ENCODE measurements at places on chromosomes 3 and 15.

GRCh38 chr3:79383402-79384012 is 384.3 kb downstream of the ROBO1 start:
- DNase-seq = no peak

DNA sequence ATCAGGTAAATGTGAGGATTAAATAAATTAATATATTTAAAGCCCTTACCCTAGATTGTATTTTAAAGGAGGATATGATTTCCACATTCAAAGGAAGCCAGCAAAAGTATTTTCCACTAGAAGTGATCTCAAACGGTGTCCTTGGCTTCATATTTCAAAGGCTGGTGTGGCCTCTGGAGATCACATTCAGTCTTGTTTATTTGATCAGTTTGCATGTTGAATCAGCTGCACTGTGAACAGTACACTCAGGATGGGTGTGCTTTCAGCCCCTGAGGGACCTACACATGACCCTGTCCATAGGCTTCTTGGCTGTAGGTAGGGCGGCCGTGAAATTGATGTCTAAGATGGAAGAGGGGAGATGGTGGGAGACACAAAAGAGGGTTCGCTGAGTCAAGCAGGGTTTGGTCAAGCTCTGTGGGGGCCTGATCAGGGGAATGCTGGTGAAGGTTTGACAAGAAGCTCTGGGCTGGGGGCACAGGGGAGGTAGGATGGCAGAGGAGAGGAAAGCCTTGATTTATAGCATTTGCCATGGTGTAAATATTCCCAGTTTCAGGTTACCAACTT is 21.9 kb downstream of the CYP8B1 start:
- no peak for DNase-seq

GRCh38 chr3:46184469-46184868 is 23.6 kb downstream of the CCR1 start:
- no peak for DNase-seq

GRCh38 chr3:45776611-45777010 is 19.7 kb downstream of the SLC6A20 start:
- DNase-seq = no peak

- DNase-seq = no peak
Measured at GRCh38 chr15:29196290-29196689, 73.3 kb downstream of the NSMCE3 start.

GRCh38 chr3:158725348-158726011 is 6.8 kb downstream of the RARRES1 start:
- DNase-seq = no peak

- DNase-seq = peak; percentile 12
Measured at GRCh38 chr15:38072348-38073177, 138.1 kb downstream of the TMCO5A start.

GRCh38 chr3:44208568-44208967 is 33.1 kb upstream of the TOPAZ1 start:
- DNase-seq = no peak

DNA sequence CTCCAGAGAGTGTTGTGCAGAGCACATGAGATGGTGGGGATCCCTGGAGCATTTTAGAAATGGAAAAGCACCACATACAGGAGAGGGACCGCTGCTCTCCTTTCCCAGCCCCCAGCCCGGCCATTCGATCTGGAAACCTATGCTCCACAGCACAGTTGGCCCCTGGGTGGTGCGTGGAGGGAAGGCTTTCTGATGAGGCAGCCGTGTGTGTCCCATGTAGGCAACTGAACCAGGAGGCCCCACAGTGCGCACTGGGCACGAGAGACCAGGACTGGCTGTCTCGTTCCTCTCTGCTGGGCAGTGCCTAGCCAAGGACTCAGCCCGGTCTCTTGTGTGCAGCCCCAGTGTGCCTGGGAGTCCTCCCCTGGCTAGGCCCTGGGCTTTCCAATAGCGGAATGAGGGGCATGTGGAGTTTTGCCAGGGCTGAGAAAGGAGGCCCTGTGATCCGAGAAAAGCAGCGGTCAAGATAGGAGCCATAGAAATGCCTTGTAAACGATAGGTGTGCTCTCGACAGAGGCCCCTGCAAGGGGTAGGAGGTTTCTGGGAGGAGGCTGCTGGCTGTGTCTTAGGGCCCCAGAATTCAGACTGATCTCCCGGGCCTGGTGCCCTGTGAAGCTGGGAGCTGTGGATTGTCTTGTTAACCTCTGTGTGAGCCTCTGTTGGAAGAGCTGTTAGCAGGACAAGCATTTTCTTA is 39.0 kb downstream of the CHDH start:
- no peak for DNase-seq

- no peak for DNase-seq
Measured at GRCh38 chr3:81105206-81105605, 656.2 kb downstream of the GBE1 start.

DNA sequence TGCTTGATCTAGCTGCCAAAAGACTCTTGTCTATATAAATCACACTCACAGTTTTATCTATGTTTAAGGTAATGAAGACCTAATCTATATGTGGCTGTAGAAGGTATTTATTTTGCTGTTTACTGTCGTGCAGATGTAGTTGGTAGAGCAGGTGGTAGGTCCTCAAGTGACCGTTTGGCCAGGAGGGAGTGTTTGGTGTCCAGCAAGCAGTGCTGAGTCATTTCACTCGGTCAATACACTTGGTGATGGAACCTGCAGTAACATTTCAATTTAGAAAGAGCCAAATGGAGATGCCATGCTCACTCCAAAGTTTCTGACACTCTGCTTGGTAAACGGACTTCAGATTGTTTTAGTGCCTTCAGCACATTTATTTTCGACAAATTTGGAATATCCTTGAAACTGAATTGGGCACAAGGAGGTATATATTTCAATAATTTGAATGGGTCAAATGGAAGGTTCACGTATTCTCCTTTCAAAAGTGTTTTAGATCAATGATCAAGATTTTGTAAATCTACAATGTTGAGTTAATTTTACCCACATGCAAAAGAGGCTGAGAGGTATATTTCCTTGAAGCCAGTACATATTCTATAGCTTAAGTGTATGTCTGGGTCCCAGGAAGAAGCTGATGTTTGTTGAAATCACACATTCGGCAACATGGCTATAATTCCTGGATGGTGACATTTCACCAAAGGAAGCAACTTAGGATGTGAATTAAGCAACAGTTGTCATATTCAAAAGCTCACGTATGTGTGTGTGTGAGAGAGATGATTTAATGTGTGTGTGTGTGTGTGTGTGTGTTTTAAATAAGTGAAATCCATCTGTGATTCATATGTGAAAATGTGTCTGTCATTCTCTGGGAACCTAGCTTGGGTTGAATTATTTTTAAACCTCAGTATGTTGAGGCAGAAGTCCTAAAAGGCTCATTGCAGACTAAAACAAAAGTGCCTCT is 7.7 kb upstream of the CX3CR1 start:
- DNase-seq = no peak

DNA sequence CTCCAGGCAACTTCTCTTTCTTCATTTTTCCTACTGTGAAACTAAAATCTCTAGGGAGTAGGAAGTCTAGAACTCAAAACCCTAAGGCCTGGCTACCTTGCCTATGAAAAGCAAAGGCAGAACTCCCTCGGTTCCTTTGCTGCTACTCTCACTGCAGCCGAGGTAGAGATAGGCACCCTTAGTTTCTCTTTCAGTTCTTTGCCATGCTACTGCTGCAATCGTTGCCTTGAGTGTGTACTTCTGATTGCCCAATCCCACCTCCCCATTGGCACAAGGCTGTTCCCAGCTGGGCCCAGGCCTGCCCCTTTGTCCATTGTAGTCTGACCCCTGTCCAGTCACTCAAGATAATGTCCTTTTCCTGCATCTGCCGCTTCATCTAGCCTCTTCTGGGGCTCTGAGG is 92.3 kb upstream of the MRPS22 start:
- no peak for DNase-seq

GRCh38 chr3:71784914-71785531 is at the start of gene PROK2:
TSS of gene PROK2 (minus strand) at chr3:71785148. CDS start at chr3:71785052, 96 bp downstream.
- DNase-seq = peak; percentile 26

DNA sequence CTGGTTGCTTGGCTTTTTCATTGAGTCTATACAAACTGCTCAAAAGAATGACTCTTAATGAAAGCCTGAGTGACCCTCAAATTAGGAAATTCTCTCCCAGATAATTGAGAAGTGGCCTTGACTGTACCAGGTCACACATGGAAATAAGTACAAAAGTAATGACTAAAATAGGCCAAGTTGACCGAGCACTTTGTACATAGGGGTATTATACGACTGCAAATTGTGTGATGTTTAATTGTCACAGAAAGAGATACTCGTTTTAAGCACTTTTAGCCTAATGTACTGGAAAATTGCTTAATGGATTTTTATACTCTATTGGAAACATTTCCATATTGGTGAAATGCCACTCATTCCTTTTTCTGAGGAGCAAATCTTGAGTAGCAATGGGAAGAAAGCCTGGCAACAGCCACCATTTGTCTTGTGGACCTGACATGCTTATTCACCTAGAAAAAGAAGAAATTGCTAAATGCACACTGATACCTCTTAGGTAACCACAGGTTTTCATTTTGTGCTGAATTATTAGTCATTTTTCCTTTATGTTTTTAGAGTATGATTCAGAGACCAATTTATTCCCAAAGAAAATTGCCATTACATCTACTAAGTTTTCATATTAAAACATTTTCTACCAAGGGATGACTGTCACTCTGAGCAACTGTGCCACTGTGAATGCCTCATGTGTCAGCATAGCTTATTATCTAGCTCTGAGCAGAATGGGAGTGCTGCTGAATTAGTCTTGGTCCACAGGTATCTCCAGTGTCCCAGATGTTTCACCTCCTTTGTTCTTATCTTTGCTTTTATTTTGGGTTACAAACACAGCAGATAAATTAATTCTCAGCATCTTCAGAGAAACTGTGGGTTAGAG is 8.9 kb upstream of the PXK start:
- no peak for DNase-seq

DNA sequence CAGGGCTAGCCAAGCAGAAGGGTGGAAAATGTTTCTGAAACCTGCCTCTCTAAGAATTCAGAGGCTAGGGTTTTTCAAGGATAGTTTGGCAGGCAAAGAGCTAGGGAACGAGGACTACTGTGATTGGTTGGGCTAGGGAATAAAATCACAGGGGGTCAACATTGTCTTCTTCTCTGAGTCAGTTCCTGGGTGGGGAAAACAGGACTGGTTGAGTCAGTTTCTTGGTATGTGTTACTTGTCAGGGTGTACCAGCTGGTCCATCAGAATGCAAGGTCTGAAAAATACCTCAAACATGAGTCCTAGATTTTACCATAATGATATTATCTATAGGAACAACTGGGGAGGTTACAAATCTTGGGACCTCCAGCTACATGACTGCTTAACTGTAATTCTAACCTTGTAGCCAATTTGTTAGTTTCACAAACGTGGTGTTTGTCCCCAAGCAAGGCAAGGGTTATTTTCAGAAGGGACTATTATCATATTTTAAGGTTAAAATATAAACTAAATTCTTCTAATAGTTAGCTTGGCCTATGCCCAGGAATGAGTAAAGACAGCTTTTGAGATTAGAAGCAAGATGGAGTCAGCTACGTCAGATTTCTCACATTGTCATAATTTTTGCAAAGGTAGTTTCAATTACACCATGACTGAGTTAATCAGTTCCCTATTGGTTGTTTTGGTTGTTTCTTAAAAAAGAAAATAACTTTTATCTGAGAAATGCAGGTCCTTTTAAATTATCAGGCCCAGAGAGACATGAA is 231.5 kb downstream of the ALCAM start:
- no peak for DNase-seq

DNA sequence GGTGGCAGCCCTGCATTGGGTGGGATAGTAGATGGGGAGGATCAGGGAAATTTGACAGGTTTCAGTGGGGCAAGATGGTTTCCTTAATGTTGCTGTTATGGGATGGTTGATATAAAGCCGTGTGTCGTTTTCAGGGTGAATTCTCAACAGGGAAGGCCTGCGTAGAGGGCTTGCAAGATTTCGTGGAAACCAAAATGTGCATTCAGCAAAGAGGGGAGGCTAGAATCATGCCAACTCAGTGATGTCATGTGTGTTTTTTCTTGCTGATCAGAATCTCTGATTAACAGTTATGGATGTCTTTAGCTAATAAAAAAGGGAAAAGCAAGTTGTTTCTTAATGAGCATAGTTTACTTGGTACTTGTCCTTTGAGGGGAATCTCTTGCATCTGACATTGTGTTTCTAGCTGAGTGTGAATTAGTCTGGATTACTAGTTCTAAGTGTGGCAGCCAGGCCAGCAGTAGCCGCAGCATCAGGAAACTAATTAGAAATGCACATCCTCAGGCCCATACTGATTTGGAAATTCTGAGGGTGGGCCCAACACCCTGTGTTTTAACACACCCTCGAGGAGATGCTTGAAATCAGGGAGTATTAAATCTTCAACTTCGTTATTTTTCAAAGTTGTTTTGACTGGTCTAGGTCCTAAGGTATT is 24.8 kb downstream of the MRAS start:
- DNase-seq = no peak

GRCh38 chr3:26657348-26657976 is 34.9 kb downstream of the LRRC3B start:
- DNase-seq = no peak

DNA sequence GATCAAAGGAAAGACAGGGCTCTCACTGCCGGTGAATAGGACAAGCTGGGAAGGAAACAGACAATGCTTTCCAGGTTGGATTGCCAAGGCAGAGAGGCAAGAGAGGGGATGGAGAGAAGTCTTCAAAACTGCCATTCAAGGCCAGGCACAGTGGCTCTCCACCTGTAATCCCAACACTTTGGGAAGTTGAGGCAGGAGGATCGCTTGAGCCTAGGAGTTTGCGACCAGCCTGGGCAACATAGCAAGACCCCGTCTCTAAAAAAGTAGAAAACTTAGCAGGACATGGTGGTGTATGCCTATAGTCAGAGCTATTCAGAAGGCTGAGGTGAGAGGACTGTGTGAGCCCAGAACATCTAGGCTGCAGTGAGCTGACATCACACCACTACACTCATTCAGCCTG is 43.5 kb upstream of the IDH2 start:
- DNase-seq = no peak

- DNase-seq = no peak
Measured at GRCh38 chr3:141610939-141611338, 124.1 kb downstream of the RASA2 start.

DNA sequence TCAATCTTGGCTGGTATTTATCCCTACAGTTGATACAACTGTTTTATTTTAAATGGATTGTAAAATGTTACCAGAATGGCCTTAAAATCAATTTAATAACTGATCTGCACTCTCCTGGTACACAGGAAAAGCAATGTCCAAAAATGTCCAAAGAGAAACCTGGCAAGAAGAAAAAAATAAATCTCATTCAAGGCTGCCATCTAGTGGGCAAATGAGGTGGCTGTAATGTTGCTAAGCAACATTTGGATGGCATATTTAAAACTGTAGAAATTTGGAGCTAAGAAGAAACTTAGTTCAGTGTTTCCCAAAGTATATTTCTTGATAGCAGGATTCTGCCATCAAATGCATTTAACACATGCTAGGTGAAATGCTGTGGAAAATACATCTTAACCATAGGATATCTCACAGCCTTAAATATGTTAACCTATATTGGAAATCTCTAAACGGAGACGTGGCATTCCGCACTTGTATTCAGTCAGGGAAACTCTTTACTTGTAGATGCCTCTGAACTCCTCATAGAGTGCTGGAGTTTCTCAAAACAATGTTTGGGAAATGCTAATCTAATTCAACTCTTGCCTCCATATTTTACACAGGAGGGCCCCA is 216.8 kb downstream of the ERC2 start:
- DNase-seq = peak; percentile 34

Measured in activated CD4-positive, alpha-beta T cell treated with anti-CD3 and anti-CD28 coated beads, Interleukin-2, amount 10 ng/mL, durations not matched to agents 7 days and 5 days (primary cell).